Bone marrow (tissue), 2 donors: ENCODE measurements at places on chromosomes 16 and 17.
A peak's percentile ranks its signal among the peaks of the same experiment; 100 is the strongest.

DNA sequence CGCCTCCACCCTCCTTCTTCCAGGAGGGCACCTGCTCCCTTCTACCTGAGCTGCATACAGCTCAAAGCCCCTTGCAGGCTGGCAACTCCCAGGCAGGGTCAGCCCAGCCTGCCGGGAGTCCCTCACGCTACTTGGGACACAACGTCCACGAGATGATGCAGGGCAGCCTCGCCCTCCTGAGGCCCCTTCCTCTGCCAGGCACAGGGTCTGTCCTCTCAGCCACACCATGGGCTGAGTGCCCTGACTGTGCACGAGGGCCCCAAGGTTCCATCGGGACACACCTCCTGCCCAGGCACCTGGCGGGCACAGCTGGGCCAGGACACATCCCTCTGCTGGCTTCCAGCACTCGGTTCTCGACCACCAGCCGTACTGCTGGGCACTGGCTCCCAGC, 30.9 kb upstream of the ZC3H18 start:
- DNase-seq: no peak

DNA sequence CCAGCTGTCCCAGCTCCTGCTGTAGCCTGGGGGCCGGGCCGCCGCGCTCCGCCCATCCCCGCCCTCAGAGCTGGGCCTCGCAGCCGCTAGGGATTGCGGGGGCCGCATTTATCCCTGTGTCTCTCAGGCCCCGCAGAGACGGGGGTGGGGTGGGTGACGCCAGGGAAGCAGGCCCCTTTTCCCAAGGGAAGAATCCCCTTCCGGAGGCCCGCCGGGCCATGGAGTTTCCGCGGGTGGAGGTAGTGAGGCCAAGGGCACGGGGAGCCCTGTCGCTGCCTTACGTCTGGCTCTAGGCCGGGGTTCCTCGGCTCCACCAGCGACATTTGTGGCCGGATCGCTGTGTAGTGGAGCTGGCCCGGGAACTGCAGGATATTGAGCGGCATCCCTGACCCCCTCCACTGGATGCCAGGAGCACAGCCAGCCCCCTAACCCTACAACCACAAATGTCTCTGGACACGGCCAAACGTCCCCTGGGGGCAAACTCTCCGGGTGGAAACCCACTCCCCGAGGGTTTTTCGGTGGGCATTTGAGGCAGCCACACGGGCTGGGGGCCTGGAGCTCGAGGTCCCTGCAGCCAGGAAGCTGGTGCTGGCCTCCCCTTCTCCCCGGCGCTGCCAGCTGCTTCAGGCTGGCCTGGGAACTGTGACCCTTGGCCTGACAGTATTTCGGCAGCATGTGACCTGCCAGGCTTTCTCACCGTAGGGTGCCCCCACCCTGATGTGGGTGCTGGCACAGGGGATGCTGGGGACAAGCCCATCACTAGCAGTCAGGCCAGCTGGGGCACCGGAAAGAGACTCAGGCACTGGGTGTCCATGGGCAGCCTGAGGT, 12.0 kb upstream of the CD300A start:
- DNase-seq: peak; percentile 60

DNA sequence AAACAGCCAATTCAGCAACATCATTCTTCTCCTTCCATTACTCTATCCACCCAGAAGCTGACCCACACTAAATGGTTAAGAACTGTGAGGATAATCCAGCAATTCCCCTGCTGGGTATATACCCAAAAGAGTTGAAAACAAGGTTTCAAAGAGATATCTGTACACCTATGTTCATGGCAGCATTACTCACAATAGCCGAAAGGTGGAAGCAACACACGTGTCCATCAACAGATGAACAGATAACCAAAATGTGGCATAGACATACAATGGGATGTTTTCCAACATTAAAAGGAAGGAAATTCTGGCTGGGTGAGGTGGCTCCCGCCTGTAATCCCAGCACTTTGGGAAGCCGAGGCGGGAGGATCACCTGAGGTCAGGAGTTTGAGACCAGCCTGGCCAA, 19.9 kb downstream of the MIS12 start:
- DNase-seq: no peak

DNA sequence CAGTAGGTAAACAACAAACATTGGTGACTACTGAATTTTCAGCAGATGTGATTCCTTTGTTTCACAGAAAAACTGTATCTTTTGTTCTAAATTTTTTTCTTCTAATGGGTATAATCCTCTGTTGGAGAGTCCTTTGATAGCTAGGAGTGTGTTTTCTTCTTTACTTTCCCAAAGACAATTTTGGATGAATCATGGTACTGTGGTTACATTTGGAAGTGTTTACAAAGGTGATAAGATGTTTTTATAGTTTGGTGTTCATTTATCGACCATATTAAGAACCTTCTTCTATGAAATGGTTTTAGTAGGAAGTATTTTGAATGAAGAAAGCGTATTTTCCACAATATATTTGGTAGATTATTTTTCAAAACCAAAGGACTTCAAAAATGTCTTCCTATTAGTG, 333.7 kb downstream of the WWOX start:
- no peak for DNase-seq

GRCh38 chr17:83189044-83190003, 109.9 kb downstream of the METRNL start:
- DNase-seq: no peak

- DNase-seq: no peak
These were observed 13.3 kb upstream of the CCDC144A start for GRCh38 chr17:16676676-16677268.

GRCh38 chr16:78942625-78943245, 657.8 kb downstream of the MAF start:
- no peak for DNase-seq

DNA sequence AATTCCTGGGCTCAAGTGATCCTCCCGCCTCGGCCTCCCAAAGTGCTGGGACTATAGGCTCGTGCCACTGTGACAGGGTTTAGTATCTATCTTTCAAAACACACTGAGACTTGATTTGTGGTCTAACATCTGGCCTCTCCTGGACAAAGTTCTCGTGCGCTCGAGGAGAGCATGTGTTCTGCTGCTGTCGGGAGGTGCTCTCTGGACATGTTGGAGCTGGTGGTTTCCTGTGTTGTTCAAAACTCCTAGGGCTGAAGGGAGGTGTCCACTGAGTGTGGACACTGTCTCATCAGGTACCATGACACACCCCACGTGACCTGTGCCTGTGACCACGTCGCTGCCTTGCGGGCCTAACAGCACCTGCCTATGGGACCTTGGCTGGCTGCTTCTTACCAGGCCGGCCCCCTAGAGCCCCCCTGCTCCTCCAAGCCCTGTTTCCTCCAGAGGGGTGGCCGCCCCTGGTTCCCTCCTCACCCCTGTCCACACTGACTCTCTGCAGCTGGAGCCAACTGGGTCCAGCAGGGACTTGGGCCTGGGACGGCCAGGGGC, 5.6 kb downstream of the RFNG start:
- DNase-seq: no peak

DNA sequence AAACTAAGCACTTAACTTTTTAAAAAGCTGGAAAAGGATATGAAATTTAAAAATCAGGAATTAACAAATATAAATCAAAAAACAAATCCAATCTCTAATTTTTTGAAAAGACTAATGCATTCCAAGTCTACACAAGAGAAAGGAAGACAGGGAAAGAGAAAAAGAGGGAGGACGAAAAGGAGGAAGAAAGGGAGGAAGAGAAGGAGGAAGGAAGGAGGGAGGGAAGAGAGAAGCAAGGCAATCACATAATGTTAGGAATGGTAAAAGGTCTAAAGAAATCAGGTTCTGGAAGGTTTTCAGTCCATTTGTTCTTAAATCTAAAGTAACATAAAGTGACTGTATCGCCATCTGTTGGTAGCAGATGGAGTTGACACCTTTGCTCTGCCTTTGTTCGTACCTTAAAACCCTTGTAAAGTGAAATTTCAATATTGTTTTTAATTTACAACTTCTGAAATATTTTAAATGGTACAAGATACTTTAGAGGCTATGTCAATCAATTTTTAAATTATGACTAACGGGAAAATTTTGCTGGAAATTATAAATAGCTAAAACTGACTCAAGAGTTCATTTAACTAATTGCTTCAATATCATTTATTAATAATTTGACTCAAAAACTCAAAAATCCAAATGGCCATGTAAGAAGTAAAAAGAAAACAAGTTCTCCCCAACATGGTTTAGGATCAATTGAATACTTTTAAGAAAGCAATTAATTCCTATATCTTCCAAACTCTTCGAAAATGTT, 20.4 kb upstream of the CDYL2 start:
- DNase-seq: no peak

- DNase-seq: no peak
These were observed 33.6 kb upstream of the MED13 start for GRCh38 chr17:62098623-62099231.
